ENCODE measurements at places on chromosomes 5 and 9.

DNA sequence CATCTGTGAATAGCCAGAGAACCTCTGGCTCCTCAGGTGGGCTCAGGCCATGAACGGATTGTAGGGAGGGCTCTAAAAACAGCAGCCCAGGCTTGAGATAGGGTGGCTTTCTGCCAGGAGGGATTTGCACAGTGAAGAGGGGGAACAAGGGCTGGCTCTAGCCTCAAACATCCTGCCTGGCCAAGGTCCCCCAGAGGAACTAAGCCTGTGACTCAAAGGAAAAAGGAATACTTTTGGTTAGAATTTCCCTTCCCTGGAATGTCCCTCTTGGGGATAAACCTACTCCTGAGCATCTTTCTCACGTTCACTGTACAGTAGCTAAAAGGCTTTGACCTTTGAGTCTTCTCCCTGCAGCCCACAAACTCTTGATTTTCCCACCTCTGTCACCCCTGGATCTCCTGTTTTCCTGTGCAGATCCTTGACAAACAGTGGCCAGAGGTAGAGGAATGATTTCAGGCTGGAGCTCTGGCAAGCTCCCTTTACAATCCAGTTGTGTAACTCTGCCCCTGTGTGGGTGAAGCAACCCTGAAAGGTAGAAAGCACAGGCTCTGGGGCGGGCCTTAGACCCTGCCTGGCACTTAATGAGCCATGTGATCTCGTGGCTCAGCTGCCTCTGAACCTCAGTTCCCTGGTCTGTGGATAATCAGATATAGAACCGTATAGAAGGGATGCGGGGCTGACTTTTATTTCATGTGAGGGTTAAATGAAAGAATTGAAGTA, 17.4 kb downstream of the SEC61B start:
- no peaks in the 10 kb centered on the region for H3K27me3 ChIP-seq
- peaks cover 25% of the 10 kb centered on the region for H3K36me3 ChIP-seq
- DNase-seq: no peak

- no peak overlapping the region for H3K27ac ChIP-seq
- no peak for DNase-seq
- no peak overlapping the region for H3K4me3 ChIP-seq
- H3K4me1 ChIP-seq: no peaks in the 10 kb centered on the region
These were observed 244.2 kb downstream of the RFK start for GRCh38 chr9:76150013-76150412.

DNA sequence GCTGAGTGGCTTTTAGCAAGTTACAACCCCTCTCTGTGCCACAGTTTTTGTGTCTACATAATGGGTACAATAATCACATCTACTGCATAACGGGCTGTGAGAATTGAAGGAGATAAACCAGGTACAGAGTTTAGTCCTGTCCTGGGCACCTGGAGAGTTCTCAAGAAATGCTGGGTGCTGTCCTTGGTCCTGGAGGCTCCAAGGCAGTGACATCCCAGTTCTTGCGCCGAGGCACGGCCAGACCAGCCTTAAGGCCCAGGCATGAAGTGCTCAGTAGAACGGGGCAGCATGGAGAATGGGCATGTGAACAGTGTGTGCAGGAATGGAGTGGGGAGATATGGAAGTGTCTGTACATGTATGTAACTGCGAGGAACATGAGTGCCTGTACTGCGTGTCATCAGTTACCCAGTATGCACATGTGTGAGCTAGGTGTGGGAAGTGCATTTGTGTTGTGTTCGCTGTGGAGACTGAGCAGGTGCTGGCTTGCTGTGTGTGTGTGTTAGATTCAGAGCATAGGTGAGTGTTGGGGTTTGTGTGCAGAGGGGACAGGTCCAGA, 6.3 kb upstream of the UNC5A start:
- no peak overlapping the region for H3K4me3 ChIP-seq
- H3K36me3 ChIP-seq: no peaks in the 10 kb centered on the region
- H3K27ac ChIP-seq: no peak overlapping the region
- H3K4me1 ChIP-seq: peaks cover under 1% of the 10 kb centered on the region

- no peak overlapping the region for H3K4me3 ChIP-seq
- H3K4me1 ChIP-seq: no peaks in the 10 kb centered on the region
- H3K27me3 ChIP-seq: no peaks in the 10 kb centered on the region
- no peak for DNase-seq
- no peak overlapping the region for H3K27ac ChIP-seq
- H3K36me3 ChIP-seq: no peaks in the 10 kb centered on the region
These were observed 21.8 kb upstream of the CPEB4 start for GRCh38 chr5:173866243-173866857.

- H3K27ac ChIP-seq: no peak overlapping the region
- DNase-seq: no peak
- no peaks in the 10 kb centered on the region for H3K36me3 ChIP-seq
- peaks cover 6% of the 10 kb centered on the region for H3K27me3 ChIP-seq
These were observed 1.9 kb upstream of the ARSI start for GRCh38 chr5:150304481-150305081.

All from immature natural killer cell (primary cell).